Stimulated activated CD4-positive, alpha-beta T cell treated with anti-CD3 and anti-CD28 coated beads, Interleukin-4, amount 100 ng/mL, for 1 hour (primary cell): ENCODE measurements at places on chromosomes 11 and 22.

DNA sequence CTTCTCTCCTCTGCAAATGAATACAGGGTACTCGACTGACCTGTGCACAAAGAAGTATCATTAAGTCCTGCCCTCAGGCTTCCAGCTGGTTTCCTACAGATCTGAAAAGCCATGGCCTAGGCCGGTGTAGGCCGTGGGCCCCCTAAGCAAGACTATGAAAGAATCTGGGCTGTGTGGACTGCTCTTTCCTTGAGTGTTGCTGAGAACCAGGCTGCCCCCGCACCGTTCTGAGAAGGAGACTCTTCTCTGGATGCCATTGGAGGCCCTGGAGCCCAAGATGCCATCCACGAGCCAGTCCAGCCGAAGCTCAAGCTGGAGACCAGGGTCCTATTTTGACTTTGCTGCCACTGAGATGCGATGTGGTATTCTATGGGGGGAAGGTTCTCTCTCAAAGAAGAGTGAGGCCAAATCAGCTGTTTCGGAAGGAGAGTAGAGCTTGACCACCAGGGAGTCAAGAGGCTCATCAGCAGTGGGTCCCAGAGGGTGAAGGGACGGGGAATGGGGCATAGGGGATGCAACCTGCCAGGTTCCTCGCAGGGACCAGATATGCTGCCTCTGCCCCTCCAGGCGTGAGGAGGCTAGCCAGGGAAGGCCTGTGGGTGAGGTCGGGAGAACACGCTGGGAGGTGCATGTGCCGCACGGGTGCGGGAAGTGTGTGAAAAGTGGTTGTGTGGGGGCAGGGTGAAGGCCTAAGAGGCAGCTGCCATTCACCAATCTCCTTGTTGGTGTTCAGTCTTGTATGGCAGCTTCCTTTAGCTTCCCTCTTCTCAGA is 96.4 kb upstream of the B3GAT1 start:
- DNase-seq = no peak

GRCh38 chr11:111538407-111539114 is 2.0 kb upstream of the LAYN start:
- DNase-seq = no peak

DNA sequence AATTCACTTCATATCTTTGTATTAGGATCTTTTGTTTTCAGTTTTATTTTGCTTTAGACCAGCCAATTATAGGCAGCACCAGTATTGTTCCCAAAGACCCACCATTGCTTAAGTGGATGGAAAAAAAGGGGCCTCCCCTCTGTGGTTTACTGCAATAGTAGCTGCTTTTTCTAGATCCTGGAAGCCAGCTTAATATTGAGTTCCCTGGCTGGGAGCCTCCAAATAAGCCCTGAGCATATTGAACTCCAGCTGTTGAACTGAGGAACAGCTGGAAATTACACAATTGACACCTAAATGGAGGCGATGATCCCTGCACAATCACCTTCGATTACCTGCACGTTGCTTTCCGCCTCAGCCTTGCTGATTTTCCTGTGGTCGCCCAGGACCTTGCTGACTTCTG is 576.0 kb downstream of the SOX6 start:
- no peak for DNase-seq

DNA sequence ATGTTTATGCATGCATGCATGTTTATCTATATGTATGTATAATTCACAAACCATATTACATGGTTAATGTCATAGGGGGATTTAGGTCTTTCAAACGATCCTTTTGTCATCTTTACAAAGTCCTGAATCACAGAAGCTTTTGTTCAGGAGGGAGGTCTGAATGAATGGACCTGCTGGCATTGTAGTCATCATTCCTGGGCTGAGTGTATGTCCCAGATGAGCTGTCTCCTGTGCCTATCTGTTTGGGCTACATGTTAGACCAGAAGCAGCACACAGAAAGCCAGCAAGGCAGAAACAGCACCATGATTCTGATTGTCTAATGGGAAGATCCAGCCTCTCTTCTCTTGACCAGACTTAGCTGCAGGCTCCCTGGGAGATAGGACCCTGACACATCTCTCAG is 69.5 kb downstream of the ADM start:
- DNase-seq = no peak

GRCh38 chr11:76721755-76722677 is 51.5 kb upstream of the LRRC32 start:
- DNase-seq = peak; percentile 77
